ENCODE measurements at places on chromosomes 11 and 22. TPM values are rescaled to one million over a fixed set of nuclear protein-coding genes. Genes with fewer than 3 reads are reported as not detected.

DNA sequence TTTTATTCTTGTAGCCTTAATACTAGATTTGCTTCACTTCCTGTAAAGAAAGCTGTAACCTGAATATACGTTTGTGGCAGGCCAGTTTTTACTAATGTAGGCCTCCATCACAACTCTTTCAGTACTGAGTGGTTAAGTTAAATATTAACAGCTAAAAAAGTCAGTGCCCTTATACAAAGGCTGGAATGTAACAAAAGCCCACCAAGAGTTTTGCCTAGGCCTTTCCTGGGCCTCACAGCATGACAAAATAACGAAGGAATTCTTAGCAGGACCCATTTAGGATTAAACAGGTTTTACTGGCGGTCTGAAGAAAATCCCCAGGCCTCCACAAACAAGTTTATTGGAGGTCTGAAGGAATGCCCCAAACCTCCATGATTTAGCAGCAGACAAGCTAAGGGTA lies 43.7 kb downstream of the PIWIL3 start:
- DNase-seq: no peak

GRCh38 chr11:123065621-123066020 lies 3.7 kb upstream of the HSPA8 start:
- DNase-seq: no peak

- no peak for DNase-seq
These were observed 89.5 kb downstream of the RNF169 start for GRCh38 chr11:74838188-74838587.

DNA sequence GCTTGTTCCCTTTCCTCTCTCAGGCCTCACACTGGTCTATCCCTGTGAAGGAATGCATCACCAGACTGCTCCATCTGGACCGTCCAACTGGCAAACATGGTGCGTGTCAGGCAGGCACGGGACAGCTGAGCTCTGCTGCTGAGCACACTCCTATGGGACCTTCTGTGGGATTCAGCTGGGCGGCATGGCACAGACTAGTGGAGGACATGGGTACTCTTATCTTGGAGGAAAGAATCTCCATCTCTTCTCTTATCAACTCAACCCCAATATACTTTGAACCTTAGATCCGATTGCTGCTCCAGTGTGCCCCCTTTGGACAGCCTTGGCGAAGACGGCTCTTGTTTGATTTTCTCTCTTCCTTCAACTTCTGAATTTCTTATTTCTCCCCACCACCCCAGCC lies 593.6 kb downstream of the ETS1 start:
- DNase-seq: no peak

DNA sequence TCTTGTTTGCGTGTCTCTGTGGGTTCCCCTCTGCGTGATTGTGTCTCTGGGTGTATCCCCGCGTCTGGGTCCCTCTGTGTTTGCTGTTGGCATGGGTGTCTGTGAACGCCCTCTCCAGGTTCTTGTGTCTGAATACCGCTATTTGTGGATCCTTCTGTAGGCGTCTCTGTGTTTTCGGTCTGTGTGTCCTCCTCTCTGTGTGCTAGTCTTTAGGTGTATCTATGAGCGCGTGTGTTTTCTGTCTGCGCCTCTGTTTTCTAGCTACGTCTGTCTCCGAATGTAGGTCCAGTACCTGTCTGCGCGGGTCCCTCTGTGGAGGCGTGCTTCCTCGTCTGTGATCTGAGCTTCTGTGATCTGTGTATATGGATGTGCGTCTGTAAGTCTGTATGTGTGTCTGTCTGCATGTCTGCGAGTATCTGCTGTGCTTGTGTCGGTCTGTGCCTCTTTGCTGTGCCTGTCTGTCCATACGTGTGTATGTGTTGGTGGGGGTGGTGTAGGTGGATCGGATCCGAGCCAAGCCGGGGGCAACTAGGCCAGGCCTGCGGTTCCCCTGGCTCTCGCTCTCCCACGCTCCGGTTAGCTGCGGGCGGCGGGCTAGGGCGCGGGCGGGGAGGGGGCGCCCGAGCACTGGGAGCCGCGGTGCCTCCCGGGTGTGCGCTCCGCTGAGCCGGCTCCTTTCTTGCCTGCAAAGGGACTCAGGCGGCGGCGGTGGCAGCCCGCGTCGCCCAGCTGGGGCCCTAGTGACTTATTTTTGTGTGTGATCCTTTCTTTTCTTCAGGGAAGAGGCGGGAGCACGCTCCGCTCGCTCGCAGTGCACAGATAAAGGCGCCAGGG lies 105.3 kb upstream of the E2F8 start:
- DNase-seq: no peak

GRCh38 chr22:36818010-36818642 lies 1.3 kb upstream of the PVALB start:
- no peak for DNase-seq

GRCh38 chr22:23146478-23147205 lies 1.4 kb downstream of the RAB36 start:
- DNase-seq: no peak

GRCh38 chr11:45897556-45897955 lies 9.5 kb downstream of the FREY1 start:
- no peak for DNase-seq

DNA sequence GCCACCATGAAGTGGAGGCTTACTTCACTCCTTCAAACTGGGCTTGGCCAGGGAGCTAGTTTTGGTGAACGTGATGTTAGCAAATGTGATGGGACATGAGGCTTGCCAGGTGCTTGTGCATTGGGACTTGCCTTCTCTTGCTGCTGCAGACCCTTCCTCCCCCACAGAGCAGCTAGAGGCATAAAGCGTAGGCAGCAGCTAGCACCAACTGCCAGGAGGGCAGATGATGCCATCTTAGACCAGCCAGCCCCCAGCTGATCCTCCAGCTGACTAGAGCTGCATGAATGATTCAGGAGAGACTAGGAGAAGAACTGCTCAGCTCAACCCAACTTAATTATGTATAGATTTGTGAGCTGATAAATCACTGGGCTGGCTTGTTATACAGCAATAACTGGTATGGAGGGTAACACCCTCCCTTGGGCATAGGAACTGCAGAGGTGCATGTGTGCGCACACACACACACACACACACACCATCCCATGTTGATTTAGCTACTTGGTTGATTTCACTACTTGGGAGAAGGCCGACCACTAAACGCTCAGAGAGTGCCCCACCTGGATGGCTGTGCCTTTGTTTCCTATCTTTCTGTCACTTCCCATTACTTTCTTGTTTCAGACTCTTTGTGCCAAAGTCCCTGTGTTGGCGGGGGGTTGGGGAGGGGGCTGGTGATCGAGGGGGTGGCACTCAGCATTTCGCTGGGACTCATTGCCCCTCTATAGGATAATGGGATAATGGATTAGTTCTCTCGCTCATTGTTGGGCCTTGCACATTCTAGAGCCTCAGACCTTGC lies 202.8 kb downstream of the ADAMTS15 start:
- DNase-seq: no peak

DNA sequence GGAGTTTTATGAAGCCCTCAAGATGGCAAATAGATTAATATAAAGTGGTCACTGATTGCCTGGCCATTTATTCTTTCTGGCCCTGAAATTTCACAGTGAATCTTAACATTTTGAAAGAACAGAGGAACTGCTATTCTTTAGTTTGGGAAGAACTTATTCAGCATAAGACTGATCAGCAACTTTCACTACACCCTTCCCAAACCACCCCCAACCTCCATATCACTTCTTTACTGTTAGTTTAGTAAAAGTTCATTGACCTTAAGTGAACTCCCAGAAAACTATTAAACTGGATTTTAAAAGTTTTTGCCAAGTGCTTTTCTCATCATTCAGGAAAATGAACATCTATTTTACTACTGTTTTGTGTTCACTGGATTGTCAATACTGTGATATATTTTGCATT lies 77.4 kb downstream of the NARS2 start:
- DNase-seq: no peak

DNA sequence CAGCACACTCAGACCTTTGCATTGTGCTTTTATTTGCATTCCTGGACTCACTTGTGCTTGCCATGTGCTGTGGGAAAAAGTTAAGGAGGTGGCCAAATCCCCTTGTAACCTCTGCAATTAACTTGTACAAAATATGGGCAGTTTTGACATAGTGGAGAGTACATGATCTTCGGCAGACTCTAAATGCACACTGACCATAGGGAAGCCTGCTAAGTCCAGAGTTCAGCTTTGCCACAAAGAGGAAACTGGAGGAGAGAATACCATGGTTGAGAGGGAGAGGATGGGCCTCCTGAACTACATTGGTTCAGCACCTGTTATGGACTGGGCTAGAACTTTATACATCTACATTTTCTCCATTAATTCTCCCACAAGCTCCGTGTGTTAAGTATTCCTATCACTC lies 37.6 kb upstream of the CEP295 start:
- DNase-seq: no peak

- DNase-seq: no peak
These were observed 651 bp upstream of the FAM83F start for GRCh38 chr22:39994041-39994565.

GRCh38 chr11:48034926-48035871 lies 54.8 kb downstream of the PTPRJ start:
- no peak for DNase-seq

DNA sequence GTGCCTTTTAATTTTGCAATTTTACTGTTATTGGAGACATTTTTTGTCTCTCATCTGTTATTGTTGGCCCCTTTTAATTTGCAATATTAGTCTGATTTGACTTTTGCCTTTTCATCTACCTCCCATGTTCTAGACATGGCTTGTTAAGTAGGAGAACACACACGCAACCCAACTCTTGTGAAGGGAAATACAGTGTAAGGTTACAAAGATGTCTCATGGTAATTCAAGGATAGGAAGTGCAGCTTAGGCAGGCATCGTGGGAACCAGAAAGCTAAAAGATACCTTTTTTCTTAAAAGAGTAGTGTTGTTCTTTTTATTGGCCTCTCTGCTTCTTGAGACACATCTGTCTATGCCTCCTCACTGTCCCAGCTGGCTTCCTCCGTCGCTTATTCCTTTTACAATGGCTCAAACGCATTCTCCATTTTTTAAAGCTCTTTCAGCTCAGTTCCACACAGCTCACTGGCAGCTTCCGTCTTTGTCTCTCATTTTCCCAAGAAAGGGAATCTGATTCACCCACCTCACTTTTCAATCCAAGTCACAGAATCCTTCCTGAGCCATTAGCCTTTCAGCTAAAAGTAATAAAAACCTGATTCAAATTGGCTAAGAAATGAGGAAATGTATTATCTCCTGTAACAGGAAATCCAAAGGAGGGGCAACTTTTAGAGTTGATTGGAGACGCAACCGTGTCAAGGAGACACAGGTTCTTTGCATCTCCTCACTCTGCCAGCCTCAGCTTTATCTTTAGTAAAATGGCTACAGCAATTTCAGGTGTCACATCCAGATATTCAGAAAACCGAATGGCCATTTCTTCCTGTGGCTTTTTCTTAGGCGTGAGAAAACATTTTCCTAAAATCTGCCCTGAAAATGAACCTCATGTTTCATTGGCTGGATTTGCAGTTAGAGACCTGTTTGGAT lies 57.2 kb downstream of the SIK2 start:
- no peak for DNase-seq

Gene C11orf87
- 0.05 TPM for total RNA-seq

Gene SPON1
- 0.17 TPM for total RNA-seq

Gene WBP2NL
- total RNA-seq: not detected

Gene EFCAB6
- 0.52 TPM for total RNA-seq

Gene API5
- total RNA-seq: 122 TPM

Gene DTX4
- 7.6 TPM for total RNA-seq

Gene EIF3F
- total RNA-seq: 313 TPM

Gene DBX1
- not detected for total RNA-seq

Gene TANGO2
- 17.0 TPM for total RNA-seq

Gene RFPL1
- total RNA-seq: not detected
